ENCODE measurements at places on chromosomes 4 and X. TPM values are rescaled to one million over a fixed set of nuclear protein-coding genes. Genes with fewer than 3 reads are reported as not detected.

The NDST3 gene
- total RNA-seq = 0.59 TPM

The IL2RG gene
- total RNA-seq = not detected

The CYBB gene
- not detected for total RNA-seq

The CT83 gene
- total RNA-seq = not detected

The PASD1 gene
- not detected for total RNA-seq

The SLC4A4 gene
- not detected for total RNA-seq

The RAB33A gene
- 5.1 TPM for total RNA-seq

The CT47B1 gene
- not detected for total RNA-seq

The C1QTNF7 gene
- not detected for total RNA-seq

The PDGFRA gene
- 2.1 TPM for total RNA-seq

The HSFX2 gene
- total RNA-seq = 0.77 TPM

The CNKSR2 gene
- 54.5 TPM for total RNA-seq
